Tibial artery (tissue), 4 donors: ENCODE measurements at places on chromosomes 11 and 22.

DNA sequence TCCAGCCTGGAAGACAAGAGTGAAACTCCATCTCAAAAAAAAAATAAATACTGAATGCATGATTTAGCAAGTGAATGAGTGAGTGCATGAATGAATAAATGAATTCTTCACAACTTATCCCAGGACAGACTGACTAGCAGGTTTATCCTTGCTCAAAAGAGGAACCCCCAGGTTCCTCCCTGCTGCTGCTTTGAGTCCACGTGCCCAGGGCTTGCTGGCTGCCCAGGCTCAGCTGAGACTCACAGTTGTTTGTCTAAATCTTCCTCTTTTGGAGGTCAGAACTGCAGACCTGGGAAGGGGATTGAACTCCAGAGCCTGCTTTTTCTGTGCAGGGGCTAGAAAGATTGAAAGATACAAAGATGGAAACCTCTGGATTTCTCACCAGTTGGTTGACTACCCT lies 117.4 kb upstream of the TMEM45B start:
- no peak for DNase-seq

GRCh38 chr11:61901397-61901796 lies 10.1 kb upstream of the FADS3 start:
- no peak for DNase-seq

- DNase-seq = no peak
Observed at GRCh38 chr22:45949891-45950290, 27.1 kb downstream of the WNT7B start.

GRCh38 chr22:44765571-44766285 lies 13.4 kb downstream of the ARHGAP8 start:
- no peak for DNase-seq

GRCh38 chr11:119125821-119126220 lies 4.4 kb downstream of the HINFP start:
- DNase-seq = no peak

- DNase-seq = no peak
Observed at GRCh38 chr22:28222976-28223745, 304.1 kb upstream of the PITPNB start.

GRCh38 chr11:112503410-112503809 lies 242.8 kb upstream of the PLET1 start:
- no peak for DNase-seq
